ENCODE measurements at places on chromosomes 7 and 10. TPM values are rescaled to one million over a fixed set of nuclear protein-coding genes. Genes with fewer than 3 reads are reported as not detected.
A peak's percentile ranks its signal among the peaks of the same experiment; 100 is the strongest.

Gene TMEM270
- not detected for total RNA-seq

Gene SLC26A5
- 1.4 TPM for total RNA-seq

Gene JCAD
- 46.2 TPM for total RNA-seq

Gene PRDX3
- total RNA-seq = 171 TPM

Gene MKI67
- 8.5 TPM for total RNA-seq

Gene GPR37
- total RNA-seq = 0.87 TPM

Gene CYP26C1
- total RNA-seq = 0.44 TPM

Gene ARHGEF35
- total RNA-seq = under 0.01 TPM

Gene ETV1
- 5.0 TPM for total RNA-seq

Gene CALCR
- not detected for total RNA-seq

Gene SLC39A12
- total RNA-seq = under 0.01 TPM

GRCh38 chr7:107167483-107168232 lies 1.1 kb upstream of the HBP1 start:
- DNase-seq = peak; percentile 93

DNA sequence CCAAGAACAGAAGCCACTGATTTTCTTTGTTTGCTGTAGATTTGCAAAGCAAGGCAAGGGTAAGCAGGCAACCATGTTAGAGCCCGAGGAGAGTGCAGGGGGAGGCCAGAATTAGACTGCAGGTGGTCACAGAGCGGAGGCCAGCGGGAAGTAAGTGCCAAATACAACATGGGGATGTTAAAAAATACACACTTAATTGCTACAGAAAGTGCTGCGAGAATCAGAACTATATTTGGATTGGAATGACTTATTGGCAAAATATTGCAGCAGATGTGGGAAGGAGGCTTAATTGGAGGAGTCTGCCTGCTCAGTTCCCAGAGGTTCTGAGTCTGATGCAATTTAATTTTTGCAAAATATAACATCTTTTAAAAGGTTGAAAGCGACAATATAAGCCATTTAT lies 49.7 kb upstream of the ADCY1 start:
- DNase-seq = no peak

- DNase-seq = no peak
These were observed 88.1 kb upstream of the KMT2C start for GRCh38 chr7:152523916-152524315.

DNA sequence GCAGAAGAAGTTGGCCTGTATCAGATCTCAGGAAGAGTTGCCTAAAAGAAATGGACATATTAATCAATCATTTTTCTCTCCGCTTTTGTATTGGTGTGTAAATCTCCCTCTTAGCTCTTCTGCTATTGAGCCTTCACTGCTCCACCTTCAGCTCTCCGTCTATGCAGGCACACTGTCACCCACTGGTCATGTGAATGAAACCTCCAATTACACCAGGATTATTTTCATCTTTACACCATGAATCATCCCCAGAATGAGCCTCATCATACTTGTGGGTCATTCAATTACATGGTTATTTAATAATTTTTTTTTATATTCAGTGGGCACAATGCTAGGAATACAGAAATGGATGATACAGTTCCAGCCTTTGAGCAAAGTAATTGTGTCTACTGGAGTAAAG lies 92.6 kb downstream of the LRRC4 start:
- DNase-seq = peak; percentile 69

DNA sequence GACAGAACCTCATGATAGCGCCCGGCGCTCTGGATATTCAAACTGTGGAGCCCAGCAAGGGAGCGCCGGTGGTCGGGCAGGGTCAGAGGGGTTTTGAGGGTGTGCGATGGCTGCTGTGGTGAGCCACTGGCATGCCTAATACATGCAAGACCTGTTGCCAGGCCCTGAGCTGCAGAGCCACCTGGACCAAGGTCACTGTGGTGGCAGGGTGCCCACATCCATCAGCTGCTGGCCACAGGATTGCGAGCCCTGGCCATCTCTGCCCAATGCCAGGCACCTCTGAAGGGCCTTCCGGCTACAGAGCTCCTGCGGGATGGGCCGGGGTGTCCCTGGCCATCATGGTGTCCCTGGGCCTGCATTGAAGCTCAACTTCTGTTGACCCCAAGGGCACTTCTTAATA lies 123.0 kb upstream of the TNRC18 start:
- no peak for DNase-seq

DNA sequence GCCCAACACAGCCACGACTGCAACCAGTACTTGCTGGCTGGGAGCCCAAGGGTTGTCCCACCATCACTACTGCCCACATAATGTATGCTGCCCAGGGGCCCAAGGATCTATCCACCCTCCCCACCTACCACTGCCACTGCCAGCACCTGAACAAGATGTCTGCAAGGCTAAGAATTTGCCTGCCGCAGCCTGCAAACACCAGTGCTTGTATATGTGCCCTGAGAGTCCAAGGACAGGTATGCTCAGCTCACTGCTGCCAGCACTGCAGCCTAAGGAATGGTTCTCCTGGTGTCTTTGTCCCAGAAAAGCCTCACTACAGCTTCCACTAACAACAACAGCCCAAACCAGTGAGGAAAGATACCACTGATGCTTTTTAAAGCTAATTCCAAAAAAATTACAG lies 1174.0 kb downstream of the SORCS1 start:
- no peak for DNase-seq

DNA sequence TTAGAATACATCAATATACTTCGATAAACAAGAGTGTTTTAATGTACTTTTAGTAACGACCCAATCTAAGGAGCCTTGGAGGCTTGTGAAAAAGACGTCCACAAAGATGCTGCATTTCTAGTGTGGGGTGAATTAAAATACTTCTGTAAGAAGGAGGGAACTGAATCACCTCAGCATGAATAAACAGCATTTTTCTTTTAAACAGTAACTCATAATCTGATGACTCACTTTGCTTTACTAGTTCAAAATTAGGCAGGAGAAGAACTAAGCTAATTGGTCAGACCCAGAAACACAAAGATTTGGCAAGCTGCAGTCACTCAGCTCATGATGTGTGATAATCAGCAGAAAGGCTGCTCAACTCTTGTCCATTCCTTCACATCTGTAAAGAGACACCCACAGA lies 24.2 kb downstream of the NCOA4 start:
- no peak for DNase-seq

GRCh38 chr10:99913831-99914235 lies 95.9 kb downstream of the DNMBP start:
- peak; percentile 31 for DNase-seq

GRCh38 chr7:5638994-5639393 lies 142.5 kb downstream of the RNF216 start:
- DNase-seq = peak; percentile 42

GRCh38 chr10:113751181-113751732 lies at the start of gene PLEKHS1:
Gene PLEKHS1 (plus strand): TSS chr10:113751682. CDS start chr10:113755278, 3,596 bp downstream.
- no peak for DNase-seq

DNA sequence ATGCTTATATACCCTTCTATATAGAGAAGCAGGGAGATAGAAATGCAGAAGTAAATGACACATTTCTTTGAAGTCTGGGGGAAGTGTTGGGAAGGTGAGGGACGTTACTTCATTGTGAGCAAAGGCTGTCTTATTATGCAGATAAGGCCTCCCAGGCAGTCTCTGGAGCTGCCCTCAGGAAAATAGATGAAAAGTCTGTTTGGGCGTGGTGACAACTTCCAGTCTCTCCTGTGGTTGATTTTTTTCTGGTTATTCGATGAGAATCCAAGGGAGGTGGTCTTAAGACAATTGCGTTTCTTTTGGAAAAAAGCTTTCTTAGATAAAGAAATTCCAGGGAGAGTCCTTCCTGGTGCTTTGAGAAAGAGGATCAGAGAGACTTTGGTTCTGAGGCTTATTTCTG lies 84.0 kb downstream of the NEUROD6 start:
- DNase-seq = no peak

DNA sequence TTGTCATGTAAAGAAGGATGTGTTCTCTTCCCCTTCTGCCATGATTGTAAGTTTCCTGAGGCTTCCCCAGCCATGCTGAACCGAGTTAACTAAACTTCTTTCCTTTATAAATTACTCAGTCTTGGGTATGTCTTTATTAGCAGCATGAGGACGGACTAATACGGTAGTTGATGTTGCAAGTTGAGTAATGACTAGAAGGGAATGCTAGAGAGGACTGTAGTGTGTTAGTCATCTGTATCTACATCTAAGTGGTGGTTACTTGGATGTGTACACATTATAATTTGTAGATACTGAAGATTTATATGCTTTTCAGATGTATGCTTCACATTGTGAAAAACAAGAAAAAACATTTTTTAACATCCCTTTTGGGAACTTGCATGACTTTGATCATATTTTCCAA lies 244.6 kb downstream of the POLR1F start:
- DNase-seq = no peak

DNA sequence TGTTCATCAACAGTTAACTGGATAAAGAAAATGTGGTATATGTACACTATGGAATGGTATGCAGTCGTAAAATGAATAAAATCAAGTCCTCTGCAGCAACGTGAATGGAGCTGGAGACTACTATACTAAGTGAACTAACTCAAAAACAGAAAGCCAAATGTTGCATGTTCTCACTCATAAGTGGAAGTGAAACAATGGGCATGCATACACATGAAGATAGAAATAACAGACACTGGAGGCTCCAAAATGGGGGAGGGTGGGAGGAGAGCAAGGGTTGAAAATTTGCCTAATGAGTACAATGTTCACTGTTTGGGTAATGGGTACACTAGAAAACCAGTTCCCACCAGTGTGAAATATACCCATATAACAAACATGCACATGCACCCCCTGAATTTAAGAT lies 179.5 kb downstream of the ZWINT start:
- DNase-seq = no peak

DNA sequence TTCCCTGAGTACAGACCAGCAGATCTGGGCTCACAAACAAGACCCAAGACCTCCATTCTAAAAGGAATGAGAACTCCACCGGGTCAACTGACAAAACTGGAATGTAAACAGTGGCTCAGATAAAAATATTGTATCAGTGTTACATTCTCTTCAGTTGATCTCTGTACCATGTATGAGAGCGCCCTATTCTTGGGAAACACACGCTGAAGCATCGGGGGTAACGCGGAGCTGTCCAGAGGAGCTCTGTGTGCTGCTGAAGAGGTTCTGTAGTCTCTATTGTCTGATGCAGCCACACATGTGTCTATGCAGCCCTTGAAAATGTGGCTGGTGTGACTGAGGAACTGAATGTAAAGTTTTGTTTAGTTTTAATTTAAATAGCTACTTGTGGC lies 39.7 kb downstream of the HIPK2 start:
- DNase-seq = peak; percentile 48
